Stimulated activated CD4-positive, alpha-beta T cell treated with anti-CD3 and anti-CD28 coated beads, Interleukin-15, amount 100 ng/mL, for 48 hours (primary cell): ENCODE measurements at places on chromosomes 1 and 21.

DNA sequence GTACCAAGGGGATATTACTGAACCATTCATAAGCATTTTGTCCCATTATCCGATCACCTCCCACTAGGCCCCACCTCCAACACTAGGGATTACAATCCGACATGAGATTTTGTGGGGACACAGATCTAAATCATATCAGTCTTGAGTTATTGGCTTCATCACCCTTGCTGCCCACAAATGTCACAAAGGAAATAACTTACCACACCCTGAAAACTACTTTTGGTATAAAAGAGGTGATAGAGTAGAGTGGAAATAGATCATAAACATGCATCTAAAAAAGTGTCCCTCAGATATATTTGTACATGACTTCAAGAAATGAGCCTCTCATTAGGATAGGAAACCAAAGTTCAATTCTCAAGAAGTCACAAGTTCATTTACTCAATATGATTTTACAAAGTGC lies 22.6 kb upstream of the FCRL3 start:
- DNase-seq, result no peak

DNA sequence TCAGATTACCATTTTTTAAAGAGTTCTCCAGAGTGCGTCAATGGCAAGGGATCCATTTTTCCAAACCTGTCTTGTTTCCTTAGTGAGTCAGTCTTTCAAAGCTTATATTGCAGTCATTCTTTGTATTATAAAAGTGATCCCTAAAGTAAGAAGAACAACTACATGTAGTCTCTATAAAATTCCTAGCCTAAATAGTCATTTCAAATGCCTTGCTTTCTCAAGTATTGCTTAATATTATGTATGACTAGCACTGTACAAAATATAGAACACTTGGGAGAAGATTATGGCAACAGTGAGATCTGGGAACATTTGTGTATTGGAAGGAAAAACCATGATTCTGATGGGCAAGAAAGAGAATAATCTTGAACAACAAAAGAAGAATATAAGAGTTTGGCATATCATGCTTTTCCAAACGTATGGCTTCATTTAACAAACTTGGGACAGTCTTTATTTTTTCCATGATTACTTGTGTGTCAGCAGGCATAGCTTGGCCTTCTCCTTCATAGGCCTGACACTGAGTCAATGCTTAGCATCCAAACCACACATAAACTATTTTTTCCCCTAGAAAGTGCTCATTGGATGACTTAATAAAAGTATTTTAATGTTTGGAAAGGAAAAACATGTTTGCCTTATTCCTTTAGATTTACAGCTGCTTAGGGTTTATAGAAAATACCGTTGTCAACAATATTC lies 547.4 kb downstream of the LTN1 start:
- no peak for DNase-seq

DNA sequence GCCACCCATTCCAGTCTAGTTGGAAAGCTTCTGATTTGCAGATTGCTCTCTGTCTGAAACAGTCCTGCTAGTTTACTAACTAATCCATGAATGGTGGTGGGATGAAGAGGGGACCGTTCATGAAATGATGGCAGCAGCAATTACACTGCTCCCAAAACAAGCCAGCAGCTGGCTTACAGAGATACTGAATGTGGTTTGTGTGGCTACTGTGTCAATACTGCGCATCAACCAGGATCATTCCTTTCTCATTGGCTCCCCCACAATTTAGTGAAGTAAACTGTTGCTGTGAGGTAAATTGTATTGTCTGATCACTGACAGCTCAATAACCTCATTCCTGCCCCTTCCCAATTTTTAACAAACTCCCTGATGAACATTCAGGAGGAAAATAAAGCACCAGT lies 191.3 kb upstream of the LMO4 start:
- no peak for DNase-seq

DNA sequence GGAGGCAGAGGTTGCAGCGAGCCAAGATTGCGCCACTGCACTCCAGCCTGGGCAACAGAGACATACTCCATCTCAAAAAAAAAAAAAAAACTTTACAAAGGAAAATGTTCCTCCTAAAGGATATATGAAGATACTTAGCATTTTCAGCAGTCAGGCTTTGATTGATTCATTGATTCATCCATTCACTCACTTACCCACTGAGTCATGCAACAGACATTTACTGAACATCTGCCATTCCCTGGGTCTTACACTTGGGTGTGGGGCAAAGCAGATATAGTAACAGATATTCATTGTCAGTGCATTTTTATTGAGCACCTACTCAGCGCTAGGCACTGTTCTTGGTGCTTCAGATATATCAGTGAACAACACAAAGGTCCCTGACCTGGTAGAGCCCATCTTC lies 5.6 kb upstream of the LACTBL1 start:
- no peak for DNase-seq

GRCh38 chr1:28190337-28190979 lies 14.0 kb upstream of the PTAFR start:
- DNase-seq, result no peak

GRCh38 chr1:55337801-55338447 lies 122.8 kb upstream of the USP24 start:
- peak; percentile 4 for DNase-seq

GRCh38 chr1:160708801-160709200 lies 2.8 kb downstream of the CD48 start:
- no peak for DNase-seq

DNA sequence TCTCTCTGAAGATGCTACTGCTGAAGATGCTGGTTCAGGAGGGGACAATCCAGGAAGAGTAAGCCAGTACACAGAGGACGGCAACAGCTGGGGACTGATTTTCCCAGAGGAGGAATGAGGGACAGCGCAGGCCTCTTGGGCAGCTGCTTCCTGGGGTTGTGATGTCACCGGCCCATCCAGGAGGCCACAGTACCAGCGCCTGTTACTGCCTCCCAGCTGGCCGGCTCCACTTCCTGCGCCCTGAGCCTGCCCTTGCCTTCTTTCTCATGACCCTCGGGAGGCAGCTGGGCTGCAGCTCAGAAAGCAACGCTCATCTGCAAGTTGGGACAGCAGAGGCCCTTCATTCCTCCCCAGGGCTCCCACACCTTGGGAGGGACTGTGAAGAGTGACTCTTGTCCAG lies 21.9 kb upstream of the ID3 start:
- DNase-seq, result no peak

DNA sequence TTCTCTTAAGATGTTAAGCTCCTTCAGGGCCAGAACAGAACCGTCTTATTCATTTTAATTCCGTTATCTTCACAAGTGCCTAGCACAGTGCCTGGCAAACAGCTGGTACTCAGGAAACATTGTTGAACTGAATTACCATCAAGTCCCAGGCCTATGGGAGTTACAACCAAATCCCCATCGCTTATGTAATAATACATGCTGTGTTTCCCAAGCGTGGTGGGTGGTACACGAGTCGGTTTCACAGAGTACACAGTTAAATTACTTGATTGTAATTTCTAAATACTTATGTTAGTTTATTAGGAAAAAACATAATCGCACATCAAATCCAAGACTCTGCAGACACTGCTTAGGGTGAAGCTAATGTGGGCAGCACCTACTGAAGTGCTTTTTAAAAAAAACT lies 1.0 kb downstream of the ANGEL2 start:
- no peak for DNase-seq

- no peak for DNase-seq
These were observed 194.8 kb downstream of the LMO4 start for GRCh38 chr1:87523466-87523865.

- no peak for DNase-seq
These were observed 190.2 kb upstream of the NR5A2 start for GRCh38 chr1:199837321-199837720.

- no peak for DNase-seq
These were observed 338.6 kb upstream of the SNX7 start for GRCh38 chr1:98322966-98323365.

GRCh38 chr1:226131639-226132038 lies 54.9 kb downstream of the ACBD3 start:
- no peak for DNase-seq

GRCh38 chr1:159030311-159030710 lies 20.6 kb downstream of the IFI16 start:
- no peak for DNase-seq

- no peak for DNase-seq
These were observed 28.8 kb downstream of the TFF3 start for GRCh38 chr21:42286416-42286815.

- DNase-seq, result no peak
These were observed 8.7 kb upstream of the GJB5 start for GRCh38 chr1:34746101-34746500.

GRCh38 chr1:151457911-151458801 lies 1.1 kb downstream of the POGZ start:
- peak; percentile 40 for DNase-seq

DNA sequence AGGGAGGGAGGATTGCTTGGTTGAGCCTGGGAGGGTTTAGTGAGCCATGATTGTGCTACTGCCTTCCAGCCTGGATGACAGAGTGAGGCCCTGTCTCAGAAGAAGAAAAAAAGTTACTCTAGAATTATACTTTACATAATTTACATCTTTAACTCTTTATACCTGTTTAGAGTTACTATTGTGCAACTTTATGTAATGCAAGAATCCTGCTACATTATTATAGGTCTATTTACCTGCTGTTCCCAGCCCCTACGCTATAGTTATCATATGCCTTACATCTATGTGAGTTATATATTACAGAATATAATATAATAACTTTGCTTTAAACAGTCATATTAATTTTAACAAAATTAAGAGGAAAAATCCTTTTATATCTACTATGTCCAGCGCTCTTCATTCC lies 14.3 kb downstream of the SDHB start:
- no peak for DNase-seq

- no peak for DNase-seq
These were observed 34.4 kb upstream of the MAB21L3 start for GRCh38 chr1:116076831-116077230.

DNA sequence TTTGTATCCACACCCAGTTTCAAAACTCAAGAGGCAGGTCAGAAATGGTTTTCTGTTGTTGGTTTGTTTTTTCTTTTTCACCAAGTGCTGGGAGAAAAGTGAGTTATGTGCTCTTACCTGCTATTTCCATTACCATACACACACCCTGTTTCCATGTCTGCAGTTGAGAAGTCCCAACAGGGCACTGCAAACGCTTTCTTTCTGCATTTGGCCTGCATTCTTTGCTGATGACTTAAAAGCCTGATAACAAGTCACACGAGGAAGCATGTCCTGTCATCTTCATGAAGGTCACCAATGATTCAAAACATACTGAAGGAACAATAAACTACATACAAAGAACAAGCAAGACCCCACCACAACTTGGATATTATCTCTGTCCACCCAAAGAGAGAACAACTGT lies 24.8 kb upstream of the KCNE1 start:
- DNase-seq, result no peak

DNA sequence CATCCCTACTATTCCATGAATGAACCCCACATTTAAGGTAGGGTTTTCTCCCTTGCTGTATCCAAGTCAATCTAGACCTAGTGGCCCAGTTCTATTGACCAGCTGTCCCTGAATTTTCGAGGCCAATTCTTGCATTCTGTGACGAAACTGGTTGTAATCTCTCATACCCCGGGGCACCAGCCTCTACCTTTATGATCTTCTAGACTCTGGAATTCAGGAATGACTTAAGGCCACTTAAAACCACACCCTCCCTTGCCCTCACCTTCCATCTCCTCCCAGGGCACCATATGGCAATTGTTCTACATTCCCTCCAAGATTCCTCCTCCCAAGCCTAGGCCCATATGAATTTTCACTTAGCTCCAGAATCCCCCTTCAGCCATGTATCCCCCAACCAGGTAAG lies 48.9 kb downstream of the RHOU start:
- no peak for DNase-seq

DNA sequence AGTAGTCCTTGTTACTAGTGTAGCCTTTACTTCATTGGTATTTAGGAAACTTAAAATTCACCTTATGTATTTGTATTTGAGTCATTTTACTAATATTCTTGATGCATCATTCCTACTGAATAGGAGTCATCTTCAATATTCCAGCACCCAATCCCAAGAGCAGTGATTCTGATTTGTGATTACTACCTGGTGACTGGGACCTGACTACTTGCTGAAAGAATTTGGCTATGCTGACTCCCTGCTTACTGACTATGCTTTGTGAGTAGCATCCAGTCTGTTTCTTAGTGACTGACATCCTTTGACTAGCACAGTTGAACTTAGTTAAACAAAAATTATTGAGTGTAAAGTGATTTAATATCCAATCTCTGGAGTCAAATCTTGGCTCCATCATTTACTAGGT lies 129.9 kb upstream of the NEGR1 start:
- DNase-seq, result no peak

DNA sequence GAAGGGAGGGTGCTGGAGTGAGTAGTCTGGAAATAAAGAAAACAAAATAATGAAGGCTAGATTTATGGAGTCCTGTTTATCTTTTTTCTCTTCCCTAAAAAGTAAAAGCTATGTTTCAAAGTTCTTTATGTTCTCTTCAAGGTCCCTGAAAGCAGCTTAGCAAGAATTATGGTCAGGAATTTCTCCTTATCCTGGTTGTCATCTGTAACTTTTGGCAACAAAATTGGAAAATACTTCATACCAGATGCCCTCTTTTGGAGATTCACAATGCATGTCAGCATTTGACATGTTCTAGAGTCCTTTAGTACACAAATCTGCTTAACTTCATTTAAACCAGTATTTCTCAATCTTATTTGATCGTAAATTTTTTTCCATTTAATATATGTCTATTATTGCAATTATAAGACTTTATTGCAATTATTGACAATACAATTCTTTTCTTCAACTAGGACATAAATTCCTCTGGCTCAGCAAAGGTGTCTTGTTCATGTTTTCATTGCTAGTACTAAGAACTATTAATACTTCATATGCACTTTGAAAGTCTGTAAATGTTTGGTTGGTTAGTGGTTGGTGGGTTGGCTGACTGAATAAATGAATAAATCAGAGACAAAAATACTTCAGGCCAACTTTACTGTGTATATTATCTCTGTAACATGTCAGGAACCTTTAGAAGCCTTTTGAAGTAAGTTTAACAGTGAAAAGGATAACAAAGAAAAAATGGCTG lies 101.5 kb downstream of the ATP1B1 start:
- DNase-seq, result no peak

DNA sequence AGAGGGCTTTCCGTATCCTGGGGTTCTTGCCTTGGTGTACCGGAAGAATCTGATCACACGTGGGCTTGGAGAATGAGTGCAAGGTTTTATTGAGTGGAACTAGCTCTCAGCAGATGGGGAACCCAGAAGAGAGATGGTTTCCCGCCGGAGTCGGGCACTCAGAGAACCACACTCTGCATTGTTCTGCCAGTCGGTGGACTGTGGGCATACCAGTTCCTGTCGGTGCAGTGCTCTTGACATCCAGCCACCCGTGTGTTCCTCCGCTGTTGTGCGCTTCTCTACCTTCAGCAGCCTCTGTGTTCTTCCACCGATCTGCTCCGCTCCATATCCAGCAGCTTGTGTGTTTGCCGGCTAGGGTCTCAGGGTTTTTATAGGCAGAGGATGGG lies 10.8 kb upstream of the PPIE start:
- no peak for DNase-seq

GRCh38 chr1:119340861-119341261 lies 27.7 kb upstream of the HAO2 start:
- DNase-seq, result no peak

DNA sequence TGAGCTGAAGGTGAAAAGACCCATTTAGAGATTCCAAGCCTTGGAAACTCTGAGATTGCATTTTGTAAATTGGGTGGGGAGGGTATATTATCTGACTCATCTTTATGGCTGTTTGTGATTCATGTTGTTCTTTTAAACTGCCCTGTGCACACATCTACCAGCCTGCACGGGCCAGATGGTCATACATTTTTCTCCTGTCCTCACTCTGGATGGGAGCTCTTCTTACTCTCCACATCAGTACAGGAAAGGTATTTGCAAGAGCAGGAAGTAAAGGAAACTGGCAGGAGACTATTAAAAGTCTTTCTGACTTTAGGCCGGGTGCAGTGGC lies 14.3 kb upstream of the NMNAT2 start:
- DNase-seq, result no peak

- DNase-seq, result no peak
These were observed 61.6 kb downstream of the SLX9 start for GRCh38 chr21:45001134-45002095.
